ENCODE measurements at places on chromosomes 7 and 10. TPM values are rescaled to one million over a fixed set of nuclear protein-coding genes. Genes with fewer than 3 reads are reported as not detected.
A peak's percentile ranks its signal among the peaks of the same experiment; 100 is the strongest.

Gene GHITM
- total RNA-seq: 118 TPM

GRCh38 chr7:17166824-17167379 is 131.6 kb upstream of the AHR start:
- H3K36me3 ChIP-seq: no peaks in the 10 kb centered on the region
- no peaks in the 10 kb centered on the region for H3K27me3 ChIP-seq
- H3K27ac ChIP-seq: no peak overlapping the region
- H3K4me3 ChIP-seq: no peak overlapping the region
- DNase-seq: no peak

GRCh38 chr7:23261843-23262452 is 15.4 kb downstream of the GPNMB start:
- H3K27me3 ChIP-seq: no peaks in the 10 kb centered on the region
- no peak for DNase-seq
- H3K36me3 ChIP-seq: peaks cover 52% of the 10 kb centered on the region
- H3K4me3 ChIP-seq: no peak overlapping the region
- no peak overlapping the region for H3K27ac ChIP-seq
- H3K4me1 ChIP-seq: no peaks in the 10 kb centered on the region

Gene FAM180A
- total RNA-seq: 5.3 TPM

GRCh38 chr10:130109796-130110245 is 809 bp downstream of the C10orf143 start:
- H3K27ac ChIP-seq: peak overlapping the region; percentile 94
- peak; percentile 96 for DNase-seq
- no peaks in the 10 kb centered on the region for H3K4me1 ChIP-seq
- no peaks in the 10 kb centered on the region for H3K27me3 ChIP-seq
- H3K36me3 ChIP-seq: no peaks in the 10 kb centered on the region

DNA sequence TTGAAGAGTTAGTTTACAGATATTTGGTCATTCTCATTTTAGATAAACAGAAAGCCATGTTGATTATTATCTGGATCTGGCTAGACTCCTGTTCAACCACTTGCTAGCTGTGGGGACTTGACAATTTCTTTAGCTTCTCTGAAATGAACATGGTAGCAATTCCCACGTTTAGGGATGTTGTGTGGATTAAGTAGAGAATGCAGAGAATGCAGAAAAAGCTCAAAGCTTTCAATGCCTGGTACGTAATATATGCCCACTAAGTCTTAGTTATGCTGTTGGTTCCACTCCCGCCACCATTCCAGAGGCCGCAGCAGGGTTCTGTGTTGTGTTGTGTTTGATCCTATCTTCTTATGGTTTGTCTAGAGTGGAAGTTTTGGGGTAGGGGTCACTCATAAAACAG is 39.2 kb upstream of the RPA3 start:
- no peaks in the 10 kb centered on the region for H3K36me3 ChIP-seq
- no peak overlapping the region for H3K27ac ChIP-seq
- H3K4me1 ChIP-seq: peaks cover 14% of the 10 kb centered on the region
- no peak for DNase-seq
- H3K27me3 ChIP-seq: no peaks in the 10 kb centered on the region

DNA sequence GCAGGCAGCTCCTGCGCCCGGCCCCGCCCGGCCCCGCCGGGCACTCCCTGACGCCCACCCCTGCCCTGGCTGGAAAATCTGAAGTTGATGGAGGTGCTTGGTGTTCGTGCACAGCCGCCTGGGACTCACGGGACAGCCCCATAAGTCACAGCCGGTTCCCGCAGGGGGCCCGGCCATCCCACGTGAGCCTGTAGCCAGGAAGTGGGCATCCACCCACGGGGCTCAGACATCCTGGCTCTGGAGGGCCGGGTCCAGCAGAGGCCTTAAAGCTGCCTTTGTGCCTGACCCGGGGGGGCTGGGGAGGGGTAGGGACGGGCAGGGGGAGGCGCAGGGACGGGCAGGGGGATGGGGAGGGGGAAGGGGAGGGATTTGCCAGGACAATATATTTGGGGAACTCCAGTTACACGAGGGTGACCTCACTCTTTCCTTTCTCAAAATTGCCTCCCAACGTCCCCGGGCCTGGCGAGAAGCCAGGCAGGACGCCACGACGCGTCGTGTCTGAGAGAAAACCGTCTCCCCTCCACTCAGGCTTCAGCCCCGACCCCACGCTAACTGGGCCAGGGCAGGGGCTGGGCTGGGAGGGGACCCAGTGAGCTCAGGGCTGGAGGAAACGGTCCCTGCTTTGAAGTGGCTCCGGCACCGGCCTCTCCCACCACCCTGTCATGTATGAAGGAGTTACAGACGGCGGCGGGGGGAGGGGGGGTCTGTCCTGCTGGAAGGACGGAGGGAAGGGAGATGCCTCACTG is 82.1 kb upstream of the PDGFA start:
- no peaks in the 10 kb centered on the region for H3K36me3 ChIP-seq
- H3K27me3 ChIP-seq: no peaks in the 10 kb centered on the region
- no peak for DNase-seq
- peak overlapping the region; percentile 87 for H3K27ac ChIP-seq

- H3K36me3 ChIP-seq: no peaks in the 10 kb centered on the region
- no peaks in the 10 kb centered on the region for H3K27me3 ChIP-seq
- no peak overlapping the region for H3K27ac ChIP-seq
- no peak for DNase-seq
- H3K4me1 ChIP-seq: peaks cover 10% of the 10 kb centered on the region
Observed at GRCh38 chr10:13978533-13979115, 352.1 kb downstream of the FRMD4A start.

DNA sequence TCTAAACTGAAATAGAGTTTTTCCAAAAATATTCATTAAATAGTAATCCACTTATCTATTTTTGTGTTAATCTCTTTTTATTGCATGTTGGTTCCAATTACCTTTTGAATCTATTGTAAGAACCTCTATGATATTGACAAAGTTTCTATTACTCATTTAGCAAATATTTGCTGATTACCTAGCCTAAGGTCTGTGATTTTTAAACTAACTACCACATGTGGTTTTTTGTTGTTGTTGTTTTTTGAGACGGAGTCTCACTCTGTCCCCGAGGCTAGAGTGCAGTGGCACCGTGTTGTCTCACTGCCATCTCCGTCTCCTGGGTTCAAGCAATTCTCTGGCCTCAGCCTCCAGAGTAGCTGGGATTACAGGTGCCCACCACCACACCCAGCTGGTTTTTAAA is 2.0 kb upstream of the ASB13 start:
- no peaks in the 10 kb centered on the region for H3K36me3 ChIP-seq
- no peak for DNase-seq
- H3K4me1 ChIP-seq: no peaks in the 10 kb centered on the region

Gene PRKG1
- total RNA-seq: 15.0 TPM

All from tibial nerve (tissue), 4 donors.